D721Med (cell line): ENCODE measurements at places on chromosomes 1 and 21.

GRCh38 chr1:183877053-183877720 is 72.3 kb downstream of the RGL1 start:
- DNase-seq, result no peak

GRCh38 chr1:21725748-21726392 is 56.7 kb upstream of the RAP1GAP start:
- DNase-seq, result no peak

- DNase-seq, result peak; percentile 84
Observed at GRCh38 chr1:229507951-229508822, at the start of gene NUP133. Gene NUP133, minus strand, starts transcription at chr1:229508341. Its CDS starts 92 bp downstream, at chr1:229508249.

- DNase-seq, result no peak
Observed at GRCh38 chr1:168697356-168698126, 31.5 kb downstream of the DPT start.

GRCh38 chr1:87953121-87953520 is 624.4 kb downstream of the LMO4 start:
- DNase-seq, result no peak

GRCh38 chr1:234686035-234686434 is 76.1 kb upstream of the IRF2BP2 start:
- no peak for DNase-seq

GRCh38 chr1:59718064-59718988 is 96.4 kb upstream of the HOOK1 start:
- DNase-seq, result no peak

GRCh38 chr1:180888870-180889269 is 23.8 kb upstream of the KIAA1614 start:
- no peak for DNase-seq

- DNase-seq, result no peak
Observed at GRCh38 chr1:29043274-29043965, 80.3 kb downstream of the TMEM200B start.

- DNase-seq, result peak; percentile 11
Observed at GRCh38 chr1:211699059-211699458, 23.6 kb upstream of the NEK2 start.

GRCh38 chr1:237227476-237227875 is 185.5 kb downstream of the RYR2 start:
- DNase-seq, result no peak

DNA sequence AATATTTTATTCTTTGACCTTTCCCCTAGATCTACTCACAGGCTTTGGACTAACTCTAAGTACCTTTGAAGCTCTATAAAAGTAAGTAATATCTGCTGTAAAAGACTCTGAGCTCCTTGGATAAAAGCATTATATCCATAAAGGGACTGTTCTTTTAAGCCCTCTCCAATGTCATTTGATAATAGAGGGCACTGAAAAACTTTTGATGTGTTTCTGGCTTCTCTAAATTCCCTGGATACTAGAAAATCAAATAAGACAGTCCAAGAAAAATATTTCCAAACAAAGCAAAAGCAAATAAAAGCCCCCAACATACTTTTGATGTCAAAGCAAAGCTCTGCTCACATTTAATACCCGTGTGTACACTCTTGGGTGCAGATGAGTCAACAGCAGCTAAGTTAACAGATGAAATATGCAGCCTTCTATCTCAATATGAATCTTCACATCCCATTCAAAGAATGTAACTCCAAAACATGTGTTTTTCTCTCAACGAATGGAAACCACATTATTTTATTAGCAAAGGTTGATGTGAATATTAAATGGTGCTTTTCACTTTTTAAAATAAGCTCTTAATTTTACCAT is 230.3 kb downstream of the CENPF start:
- no peak for DNase-seq

- DNase-seq, result no peak
Observed at GRCh38 chr1:239976130-239976968, 115.3 kb upstream of the FMN2 start.

DNA sequence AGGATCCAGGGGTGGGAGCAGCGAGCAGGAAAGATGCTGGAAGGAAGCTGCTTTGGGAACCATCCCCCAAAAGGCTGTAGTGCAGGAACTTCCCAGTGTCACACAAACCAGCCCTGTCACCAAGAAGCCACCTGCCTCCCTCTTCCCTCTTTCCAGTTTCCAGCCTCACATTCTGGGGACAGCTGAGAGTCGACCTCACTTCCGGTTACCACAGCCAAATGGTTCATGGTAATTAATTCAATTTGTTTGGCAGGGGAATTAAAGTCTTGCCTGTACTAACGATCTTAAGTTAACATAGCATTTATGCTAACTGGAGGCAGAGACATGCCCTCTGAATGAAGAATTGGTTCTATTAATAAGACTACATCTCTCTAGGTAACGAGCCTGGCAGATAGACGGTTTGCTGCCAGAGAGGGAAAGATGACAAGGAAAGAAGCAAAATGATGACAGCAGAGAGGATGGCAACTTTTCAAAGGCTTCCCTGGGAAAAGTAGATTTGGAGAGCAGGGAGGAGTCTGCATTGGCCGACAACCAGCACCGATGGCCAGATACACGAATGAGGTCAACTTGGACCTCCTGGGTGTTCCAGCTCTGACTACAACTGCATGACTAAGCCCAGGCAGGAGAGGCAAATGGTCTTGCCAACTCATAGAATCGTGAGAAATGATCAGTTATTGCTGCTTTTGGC is 64.1 kb downstream of the TMCO4 start:
- no peak for DNase-seq

DNA sequence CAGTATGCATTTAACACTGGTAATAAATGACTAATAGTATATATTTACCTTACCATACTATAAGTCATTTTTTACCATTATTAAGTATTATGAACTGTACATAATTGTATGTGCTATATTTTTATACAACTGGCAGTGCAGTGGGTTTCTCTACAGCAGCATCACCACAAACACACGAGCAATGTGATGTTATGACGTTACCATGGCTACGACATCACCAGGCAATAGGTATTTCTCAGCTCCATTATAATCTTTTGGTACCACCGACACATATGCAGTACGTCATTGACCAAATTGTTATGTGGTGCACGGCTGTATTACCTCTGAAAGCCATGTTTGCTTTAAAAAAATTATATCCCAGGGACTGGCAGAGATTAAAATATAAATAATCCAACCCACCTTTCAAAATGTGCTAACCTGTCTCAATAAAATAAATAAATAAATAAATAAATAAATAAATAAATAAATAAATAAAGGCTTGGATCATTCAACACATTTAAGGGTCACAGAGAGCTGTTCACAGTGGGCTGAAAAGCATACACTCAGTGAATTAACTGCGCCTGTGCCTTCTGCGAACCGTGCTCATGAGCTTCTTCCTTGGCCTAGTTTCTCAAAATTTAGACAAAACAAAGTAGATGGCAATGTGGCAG is 121.4 kb upstream of the SLC35F3 start:
- DNase-seq, result no peak

- no peak for DNase-seq
Observed at GRCh38 chr21:32914424-32915039, 111.2 kb upstream of the OLIG2 start.

DNA sequence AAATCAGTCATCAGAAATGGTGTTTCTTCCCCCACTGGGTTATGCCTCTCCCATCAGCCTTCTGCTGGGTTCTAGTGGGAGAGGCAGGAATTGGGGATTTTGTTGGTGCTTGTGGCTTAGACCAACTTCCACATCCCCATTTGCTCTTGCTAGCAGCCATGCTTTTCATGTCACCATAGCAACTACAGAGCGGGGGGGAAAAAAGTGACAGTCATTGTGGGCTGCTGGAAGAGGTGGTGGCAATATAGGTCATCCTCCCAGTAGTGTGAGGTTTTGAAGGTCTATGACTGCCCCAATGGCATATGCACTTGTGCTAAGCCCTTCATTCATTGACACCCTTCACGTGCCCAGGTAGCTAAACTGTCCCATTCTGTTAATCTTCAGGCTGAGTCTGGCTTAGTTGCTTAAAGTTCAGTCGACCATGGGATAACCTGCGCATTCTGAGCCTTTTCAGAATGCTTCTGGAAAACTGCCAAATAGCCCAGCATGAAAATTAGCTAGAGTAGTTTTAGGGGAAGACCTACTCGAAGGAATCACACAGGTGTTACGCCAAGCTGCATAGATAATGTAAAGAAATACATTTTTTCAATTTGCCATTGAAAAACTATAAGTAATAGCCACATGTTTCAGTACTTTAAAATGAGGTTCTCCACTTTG is 53.7 kb upstream of the ZNF326 start:
- DNase-seq, result no peak

DNA sequence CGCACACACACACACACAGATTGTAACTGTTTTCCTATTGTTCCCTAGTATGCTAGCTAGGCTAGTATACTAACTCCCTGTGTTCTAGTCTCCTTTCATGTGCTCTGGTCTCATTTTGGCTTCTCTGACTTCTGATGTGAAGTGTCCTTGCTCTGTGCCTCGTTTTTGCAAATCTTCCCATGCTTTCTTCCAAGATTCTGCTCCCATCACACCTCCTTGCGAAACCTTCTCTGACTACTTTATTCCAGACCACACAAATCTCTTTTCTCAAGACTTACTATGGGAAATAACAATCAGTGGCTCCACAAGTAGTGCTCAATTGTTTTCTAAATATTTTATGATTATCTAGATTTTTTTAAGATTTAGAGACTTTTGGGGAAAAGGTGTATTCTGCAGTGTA is 10.3 kb downstream of the PRRX1 start:
- no peak for DNase-seq

DNA sequence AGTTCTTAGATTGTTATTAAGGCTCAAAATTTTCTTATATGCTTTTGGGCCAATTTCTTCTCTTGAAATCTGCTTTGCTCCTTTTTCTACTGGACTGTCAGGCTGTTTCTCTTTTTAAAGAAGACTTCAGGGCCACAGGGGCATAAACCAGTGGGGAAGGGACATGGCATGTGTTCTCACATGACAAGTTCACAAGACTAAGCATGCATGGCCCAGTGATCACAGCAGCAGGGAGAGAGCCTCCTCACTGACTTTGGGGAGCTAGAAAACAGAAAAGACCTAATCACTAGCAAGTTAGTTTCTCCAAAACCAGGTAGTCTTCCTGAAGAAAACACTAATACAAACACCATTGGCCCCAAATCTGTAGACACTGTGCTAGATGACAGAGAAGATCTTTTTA is 64.8 kb downstream of the RAB3GAP2 start:
- no peak for DNase-seq

DNA sequence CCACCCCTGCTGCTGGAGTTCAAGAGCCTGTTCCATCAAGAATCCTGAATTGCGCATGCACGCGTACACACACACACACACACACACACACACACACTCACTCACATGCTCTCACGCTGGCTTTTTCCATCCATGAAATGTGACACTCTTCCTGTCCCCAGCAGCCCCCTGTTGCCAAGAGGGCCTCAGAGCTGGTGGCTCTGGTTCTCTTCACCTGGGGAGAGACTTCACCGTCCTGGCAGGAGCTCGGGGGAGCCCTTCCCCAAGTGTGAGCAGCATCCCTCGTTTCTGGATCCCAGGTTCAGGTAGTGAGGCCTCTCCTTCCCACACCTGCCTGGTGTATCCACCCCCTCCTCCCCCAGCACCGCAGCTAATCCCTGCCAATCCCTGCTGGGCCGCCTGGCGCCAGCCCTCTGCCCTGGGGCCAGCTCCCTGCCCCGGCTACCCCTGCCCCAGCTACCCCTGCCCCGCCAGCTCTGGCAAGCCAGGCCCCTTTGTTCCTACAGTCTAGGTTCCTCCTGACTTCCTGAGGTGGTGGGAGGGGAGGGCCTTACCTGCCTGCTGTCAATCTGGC is 9.9 kb downstream of the PLOD1 start:
- DNase-seq, result no peak

- DNase-seq, result no peak
Observed at GRCh38 chr1:7373876-7374562, 397.1 kb upstream of the VAMP3 start.
